ENCODE measurements at places on chromosomes 13 and 19.

DNA sequence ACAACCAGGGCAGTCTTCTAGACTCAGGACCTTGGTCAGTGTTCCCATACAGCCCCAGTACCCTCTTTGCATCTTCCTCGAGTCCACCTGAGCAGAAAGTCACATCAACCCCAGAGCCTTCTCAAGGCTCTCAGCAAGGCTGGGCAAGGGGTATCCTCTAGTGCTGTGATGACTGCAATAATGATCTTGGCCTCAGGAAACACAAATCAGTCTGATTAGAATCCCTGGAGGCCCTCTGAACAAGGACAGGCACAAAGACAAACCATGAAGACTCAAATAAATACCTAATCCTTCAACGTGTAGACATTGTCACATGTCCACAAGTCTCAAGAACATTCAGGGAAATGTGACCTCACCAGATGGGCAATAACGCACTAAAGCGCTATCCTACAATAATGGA, 468.2 kb downstream of the TBC1D4 start:
- DNase-seq, result no peak

DNA sequence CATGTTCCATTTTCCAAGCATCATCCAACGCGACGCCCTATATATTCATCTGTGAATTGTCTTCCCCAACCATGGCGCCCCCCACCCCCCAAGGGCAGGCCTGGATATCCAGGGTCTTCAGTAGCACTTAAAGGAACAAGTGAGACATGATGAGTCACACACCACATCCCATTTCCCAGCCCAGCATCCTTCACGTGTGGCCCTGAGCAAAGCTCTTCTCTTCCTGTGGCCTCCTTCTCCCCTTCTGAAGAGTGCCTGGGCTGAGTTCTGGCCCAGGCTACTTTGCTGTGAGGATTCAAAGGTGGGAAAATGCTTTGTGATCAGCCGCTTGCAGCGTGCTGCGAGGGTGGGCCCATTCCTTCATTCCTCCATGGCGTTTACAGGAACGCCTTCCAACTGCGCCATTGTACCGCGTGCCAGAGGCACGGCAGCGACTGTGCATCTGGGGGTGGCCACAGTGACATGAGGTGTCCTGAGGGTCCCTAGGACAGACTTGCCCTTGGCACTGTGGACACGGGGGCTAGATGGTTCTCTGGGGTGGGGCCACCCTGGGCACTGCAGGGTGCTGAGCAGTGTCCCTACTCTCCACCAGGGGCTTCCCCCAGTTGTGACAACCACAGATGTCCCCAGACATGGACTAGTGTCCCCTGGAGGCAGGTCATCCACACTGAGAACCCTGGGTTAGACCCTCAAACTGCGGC, 11.7 kb downstream of the PLIN4 start:
- no peak for DNase-seq

- DNase-seq, result no peak
Observed at GRCh38 chr19:57813919-57814504, 701 bp downstream of the ZNF552 start.

GRCh38 chr19:12778017-12778904, 2.9 kb upstream of the HOOK2 start:
- no peak for DNase-seq

GRCh38 chr13:23608701-23609413, 38.6 kb downstream of the TNFRSF19 start:
- no peak for DNase-seq

- DNase-seq, result no peak
Observed at GRCh38 chr13:42745655-42746054, 35.7 kb upstream of the FAM216B start.

- DNase-seq, result no peak
Observed at GRCh38 chr19:33048806-33049676, 15.6 kb downstream of the RHPN2 start.

DNA sequence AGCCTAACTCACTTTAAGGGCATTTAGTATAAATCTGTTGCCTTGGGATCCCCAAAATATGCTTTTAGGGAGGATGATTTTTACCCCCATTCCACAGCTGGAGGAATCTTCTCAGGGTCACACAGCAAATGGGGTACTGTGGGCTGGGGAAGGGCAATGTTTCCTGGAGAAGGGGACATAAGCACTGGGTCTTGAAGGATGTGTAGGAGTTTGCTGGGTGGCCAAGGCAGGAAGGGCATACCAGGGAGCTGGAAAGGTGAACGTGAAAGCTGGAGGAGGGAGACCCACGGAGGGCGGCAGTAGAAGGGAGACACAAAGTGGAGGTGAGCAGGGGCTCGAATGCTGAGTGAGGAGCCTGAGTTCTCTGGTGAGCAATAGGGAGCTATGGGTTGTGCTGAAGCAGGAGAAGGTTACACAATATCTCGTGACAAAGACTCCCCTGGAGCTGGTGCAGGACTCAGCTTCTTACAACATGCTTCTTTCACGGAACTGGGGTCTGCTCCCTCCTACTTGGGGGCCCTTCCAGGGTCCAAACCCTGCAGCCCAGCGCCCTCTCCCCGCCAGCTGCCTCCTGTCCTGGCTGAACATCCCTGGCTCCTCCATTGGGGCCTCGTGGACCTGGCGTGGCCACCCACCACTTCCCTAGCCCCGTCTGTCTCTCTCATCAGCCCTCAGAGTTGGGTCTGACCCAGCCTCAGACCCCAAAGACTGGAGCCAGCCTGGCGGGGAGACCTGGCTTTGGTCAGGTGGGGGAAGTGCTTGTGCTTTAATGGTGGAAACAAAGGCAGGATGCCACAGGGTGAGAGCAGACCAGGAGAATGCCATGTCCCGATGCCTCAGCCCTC, 11.1 kb downstream of the CILP2 start:
- no peak for DNase-seq

- no peak for DNase-seq
Observed at GRCh38 chr19:22263121-22263520, 23.1 kb upstream of the ZNF729 start.

- DNase-seq, result no peak
Observed at GRCh38 chr19:35006342-35006998, 6.3 kb downstream of the GRAMD1A start.

- DNase-seq, result no peak
Observed at GRCh38 chr19:28869459-28869858, 343.5 kb downstream of the UQCRFS1 start.

DNA sequence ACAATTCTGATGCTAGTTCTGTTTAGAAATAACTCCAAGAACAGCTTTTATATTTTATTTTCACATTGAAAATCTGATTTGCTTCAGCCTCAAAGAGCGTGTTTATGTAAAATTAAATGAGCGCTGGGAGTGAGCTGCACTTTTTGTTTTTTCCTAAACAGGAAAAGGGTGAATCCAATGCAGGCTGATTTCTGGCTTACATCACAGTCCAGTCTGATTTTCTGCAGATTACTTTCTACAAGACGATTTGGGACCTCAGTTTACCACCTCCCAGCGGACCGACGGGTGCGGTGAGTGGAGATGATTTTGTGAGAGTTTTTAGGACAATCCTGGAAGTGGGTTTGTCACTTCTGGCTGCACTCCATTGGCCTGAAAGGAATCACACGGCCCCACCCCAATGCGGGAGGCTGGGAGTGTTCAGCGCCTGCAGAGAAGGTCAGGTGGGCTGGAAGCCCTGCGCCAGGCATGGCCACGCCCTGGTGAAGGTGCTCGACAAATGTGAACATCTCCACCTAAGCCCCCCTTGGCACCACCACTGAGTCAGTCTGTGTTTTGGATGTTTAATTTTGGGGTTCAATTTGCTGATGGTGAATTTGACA, 90.1 kb downstream of the ANKRD10 start:
- DNase-seq, result no peak

GRCh38 chr13:110463156-110463555, 98.4 kb downstream of the RAB20 start:
- no peak for DNase-seq

- no peak for DNase-seq
Observed at GRCh38 chr13:33289966-33290365, 4.4 kb upstream of the STARD13 start.

DNA sequence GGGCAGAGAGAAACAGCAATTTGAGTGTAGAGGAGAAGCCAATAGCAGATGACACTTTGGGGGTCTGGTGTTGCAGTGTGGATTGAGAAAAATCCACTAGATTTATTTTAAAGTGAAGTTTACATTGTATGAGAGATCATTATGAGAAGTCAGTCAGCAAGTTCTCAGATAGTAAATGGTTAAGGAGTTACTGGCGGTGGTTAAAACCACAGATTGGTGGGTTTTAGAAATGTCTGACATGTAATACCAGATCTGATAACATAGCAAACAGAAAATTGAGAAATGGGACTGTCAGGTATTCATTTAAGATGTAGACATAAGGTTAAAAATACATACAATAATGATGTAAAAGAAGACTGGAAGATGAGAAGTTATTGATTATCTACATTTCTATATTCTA, 7.2 kb downstream of the ABHD13 start:
- DNase-seq, result no peak

GRCh38 chr19:50427997-50428425, 4.7 kb upstream of the MYBPC2 start:
- DNase-seq, result no peak

DNA sequence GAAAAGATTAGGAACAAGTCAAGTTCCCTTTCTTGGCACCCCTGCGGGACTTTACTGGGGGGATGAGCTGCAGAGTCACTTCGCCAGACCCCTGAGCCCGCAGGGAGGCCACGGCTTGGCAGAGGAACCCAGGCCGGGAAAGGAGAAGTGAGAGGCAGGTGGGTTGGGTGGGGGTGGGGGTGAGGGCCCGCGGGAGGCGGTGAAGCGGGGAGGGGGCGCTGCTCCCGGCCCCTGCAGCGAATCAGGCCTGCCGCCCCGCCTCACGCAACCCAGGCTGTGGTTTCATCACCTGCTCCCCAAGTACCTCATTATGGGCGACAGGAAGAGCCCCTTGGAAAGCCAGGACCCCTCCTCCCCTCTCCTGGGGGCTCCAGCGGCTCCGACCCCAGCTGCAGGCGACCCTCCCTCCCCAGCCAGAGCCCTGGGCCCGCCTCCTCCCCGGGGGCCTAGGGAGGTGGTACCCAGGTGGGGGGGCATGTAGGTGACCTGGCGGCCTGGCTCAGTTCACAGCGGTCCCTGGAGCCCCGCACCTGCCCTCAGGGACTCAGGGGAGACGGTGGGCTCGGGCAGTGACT, 9.5 kb downstream of the MEF2B start:
- no peak for DNase-seq

DNA sequence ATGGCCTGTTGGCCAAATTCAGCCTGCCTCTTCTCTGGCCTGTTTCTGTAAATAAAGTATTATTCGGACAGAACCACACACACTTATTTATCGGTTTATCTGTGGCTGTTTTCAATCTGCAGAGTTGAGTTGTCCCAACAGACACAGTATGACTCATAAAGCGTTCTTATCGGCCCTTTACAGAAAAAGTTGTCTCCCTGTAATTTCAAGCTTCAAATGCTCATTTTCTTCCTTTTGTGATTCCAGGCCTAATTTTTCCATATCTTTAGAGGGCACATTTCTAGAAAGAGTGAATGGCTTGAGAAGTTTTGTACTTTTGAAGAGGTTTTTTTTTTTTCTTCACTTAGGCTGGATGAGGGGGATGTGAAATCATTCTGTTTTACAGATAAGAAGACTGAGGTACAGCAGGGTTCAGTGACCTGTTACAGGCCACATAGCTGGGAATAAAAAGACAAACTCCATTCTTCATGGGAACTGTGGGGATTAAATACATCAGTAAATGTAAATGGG, 440.9 kb downstream of the TSHZ3 start:
- no peak for DNase-seq

DNA sequence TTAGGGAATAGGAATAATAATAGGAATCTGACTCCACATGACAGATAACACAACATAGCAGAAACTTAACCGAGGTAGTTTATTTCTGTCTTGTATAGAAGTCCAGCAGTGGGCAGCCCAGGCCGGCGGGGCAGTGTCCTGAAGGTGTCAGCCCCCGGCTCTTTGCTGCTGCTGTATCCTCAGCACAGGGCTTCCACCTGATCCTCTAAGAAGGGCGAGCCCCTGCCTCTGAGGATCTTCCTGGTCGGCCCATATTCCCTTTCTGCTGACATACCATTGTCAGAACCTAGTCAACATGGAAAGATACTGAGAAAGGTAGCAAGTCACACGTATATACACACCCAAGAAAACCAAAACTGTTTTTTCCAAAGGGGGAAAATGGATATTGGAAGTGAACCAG, 56.2 kb upstream of the GPR183 start:
- DNase-seq, result no peak

DNA sequence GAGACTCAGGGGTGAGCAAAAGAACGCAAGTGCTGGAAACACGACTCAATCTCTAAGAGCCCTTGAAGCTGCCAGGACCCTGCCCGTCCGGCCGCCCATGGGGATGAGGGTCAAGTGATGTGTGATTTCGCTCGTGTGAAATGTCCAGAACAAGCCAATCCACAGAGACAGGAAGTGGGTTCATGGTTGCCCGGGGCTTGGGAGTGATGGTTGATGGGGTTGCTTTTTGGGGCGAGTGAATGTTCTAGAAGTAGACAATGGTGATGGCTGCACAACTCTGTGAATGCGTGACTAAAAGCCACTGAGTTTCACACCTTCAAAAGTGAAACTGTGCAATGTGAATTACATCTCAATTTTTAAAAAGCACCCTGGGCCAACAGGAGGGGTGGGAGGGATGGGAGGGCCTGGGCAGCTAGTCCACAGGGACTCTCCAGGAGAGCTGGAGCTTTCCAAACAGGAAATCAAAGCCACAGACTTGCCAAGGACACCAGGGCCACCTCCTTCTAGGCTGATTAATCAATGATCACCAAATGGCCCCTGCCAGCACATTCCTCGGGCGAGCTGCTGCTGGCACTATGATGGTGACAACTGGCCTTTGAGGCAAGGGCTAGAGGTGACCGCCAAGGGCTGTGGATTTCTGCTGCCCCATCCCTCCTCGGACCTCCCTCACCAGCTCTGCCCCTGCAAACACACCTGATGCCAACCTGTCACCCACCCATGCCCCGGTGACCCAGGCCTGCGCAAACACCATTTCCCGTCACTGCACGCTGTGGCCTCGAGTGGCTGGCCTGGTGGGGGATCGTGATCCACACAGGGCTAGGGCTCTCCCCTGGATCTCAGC, 14.0 kb downstream of the DPP9 start:
- no peak for DNase-seq

GRCh38 chr13:40540328-40541044, 126.0 kb downstream of the FOXO1 start:
- DNase-seq, result no peak

DNA sequence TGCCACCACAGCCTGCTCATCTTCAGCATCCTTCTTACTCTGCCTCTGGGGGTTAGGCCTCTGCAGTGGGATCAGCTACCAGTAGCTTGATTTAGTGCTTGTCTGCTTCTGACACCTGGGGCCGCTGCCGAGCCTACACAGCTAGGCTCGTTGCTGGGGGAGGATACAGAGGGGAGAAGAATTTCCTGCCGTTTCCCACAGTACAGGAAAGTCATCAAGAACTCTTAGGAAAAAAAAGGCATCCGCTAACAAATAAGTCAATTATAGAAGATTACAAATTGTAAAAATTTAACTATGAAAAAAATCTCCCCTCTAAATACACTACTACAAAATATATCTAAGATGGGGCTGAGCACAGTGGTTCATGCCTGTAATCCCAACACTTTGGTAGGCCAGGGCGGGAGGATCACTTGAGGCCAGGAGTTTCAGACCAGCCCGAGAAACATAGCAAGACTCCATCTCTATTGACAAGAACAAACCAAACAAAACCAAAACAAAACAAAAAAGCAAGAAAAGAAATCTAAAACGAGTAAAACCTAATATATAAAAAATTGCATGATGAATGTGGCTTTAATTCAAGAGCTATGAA, 26.7 kb downstream of the LATS2 start:
- no peak for DNase-seq
